ENCODE measurements at places on chromosomes 16 and 17.

- no peak for DNase-seq
These were observed 15.9 kb upstream of the SLC12A3 start for GRCh38 chr16:56848955-56849689.

DNA sequence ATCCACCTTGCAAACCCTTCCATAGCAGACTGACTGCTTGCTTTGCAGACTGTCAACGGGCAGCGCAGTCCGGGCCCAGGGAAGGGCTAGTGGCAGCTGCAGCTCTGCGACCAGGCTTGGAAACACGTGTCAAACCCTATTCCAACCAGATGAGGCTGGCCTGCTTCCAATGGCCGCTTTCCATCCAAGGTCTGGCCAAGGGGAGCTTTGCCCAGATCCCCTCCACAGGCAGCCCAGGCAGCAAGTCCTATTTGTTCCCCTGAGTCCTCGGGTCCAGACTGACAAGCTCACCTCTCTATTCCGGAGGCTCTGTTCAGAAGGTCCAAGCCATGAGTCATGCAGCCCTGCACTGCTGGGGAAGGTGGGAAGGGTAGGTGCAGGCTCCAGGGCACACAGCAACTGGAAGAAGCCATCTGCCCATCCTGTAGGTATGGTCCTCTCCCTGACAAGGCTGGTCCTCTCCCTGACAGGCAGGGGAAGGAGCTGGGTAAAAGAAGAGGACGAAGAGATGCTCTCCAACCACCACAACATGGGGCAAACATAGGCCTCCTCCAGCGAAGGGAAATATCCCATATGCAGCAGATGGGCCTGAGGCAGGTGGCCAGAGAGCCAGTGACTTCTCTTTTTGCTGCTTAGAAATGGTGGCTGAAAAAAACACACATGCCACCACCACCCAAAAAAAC, 22.6 kb upstream of the AXIN2 start:
- no peak for DNase-seq

- no peak for DNase-seq
These were observed 182.3 kb downstream of the AATF start for GRCh38 chr17:37130984-37131446.

- DNase-seq: no peak
These were observed 3.1 kb downstream of the SPSB3 start for GRCh38 chr16:1779234-1779701.

- DNase-seq: no peak
These were observed 5.9 kb upstream of the AATK start for GRCh38 chr17:81171941-81172340.

DNA sequence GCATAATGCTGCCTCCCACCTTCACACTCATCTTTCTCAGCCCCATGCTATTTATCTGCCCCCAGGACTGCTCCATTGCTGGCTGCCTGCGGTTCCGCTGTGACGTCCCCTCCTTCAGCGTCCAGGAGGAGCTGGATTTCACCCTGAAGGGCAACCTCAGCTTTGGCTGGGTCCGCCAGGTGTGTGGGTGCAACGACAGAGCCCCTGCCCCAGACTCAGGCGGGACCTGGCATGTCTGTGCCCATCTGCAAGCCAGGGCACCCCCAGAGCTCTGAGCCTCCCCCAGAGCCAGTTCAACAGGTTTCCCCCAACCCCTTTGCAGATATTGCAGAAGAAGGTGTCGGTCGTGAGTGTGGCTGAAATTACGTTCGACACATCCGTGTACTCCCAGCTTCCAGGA, 12.9 kb upstream of the ITGAD start:
- DNase-seq: no peak

DNA sequence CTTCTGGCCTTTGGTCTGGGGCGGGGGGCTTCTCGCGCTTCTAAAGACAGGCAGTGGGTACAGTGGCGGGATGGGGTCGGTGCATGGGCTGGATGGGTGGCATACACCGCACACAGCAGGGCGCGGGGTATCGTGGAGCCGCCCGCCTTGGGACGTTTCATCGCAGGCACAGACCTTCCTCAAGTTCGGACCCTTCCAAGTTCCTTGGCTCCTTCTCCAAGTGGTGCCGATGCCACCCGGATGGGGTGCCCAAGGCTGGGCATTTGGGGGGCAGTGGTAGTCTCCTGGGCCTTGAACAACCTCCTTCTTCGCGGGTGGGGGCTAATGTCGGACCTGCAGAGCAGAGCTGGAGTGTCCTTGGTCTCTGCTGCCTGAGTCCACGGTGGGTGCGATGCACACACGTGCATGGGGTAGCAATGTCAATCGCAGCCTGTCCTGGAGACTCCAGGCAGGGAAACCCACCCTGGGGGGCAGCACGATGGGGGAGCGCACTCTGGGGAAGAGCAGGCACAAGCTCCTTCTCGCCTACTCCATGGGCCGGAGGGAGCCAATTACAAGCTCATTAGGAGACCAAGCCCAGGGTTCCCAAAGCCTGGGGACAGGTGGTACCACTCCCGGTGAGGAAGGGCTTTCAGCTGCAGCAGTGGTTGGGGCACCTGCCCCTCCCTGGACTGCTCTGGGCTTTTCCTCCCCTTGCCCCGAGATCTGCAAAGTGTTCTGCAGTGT, 686 bp upstream of the MTSS2 start:
- no peak for DNase-seq

GRCh38 chr17:1928976-1929375, 96.2 kb downstream of the RTN4RL1 start:
- DNase-seq: peak; percentile 30

DNA sequence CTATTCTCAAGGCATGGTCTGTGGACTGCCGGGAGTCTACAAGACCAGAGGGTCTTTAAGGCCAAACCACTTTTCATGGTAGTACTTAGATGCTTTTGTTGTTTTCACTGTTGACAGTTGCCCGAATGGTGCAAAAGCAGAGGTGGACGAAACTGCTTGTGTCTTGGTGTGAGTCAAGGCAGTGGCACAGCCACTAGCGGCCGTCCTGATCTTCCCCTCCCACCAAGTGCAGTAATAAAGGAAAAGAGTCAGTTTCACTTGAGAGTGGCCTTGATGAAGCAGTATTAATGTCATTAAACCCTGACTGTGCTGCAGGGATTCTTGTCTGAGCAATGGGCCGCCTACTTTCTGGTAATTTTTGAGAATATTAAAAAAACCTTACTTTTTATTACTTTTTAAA, 109.1 kb downstream of the PRKCA start:
- no peak for DNase-seq

- DNase-seq: no peak
These were observed 10.3 kb downstream of the LYRM1 start for GRCh38 chr16:20910781-20911321.

- DNase-seq: no peak
These were observed 789 bp upstream of the TERF2 start for GRCh38 chr16:69386596-69386995.

DNA sequence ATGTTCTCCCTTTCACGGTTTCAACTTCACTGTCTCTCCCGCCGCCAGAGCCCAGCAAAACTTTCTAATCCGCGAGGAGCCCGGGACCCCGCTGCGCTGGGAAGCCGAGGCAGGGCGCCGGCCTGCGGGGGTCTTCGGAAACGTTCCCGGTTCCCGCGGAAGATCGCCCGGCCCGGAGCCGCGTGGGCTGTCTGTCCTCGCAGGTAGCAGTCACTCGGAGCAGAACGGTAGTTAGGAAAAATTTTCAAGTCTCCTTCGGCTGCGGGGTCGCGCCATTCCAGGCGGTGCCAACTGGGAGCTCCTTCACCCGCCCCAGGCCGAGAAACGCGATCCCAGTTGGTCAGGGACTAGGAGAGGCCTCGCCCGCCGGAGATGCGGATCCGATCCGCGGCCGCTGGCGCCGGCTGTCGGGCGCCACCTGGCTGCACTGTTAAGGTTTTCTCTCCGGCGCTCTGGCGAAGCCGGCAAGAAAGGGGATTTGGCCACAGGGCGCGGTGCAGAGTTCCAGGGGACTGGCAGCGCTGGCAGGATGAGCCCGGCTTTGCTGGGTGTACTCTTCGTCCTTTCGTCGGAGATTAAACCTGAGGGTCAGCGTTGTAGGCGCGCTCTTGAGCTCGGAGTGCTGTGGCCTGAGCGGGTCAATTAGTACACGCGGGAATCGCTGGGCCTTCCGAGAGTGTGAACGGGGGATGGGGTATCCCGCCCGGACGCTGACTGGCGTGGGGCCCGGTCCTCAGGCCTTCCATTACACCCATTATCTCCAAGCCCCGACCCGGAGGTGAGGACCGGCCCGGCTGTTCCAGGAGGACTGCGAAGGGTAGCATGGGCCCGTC, 135.4 kb downstream of the KCNJ12 start:
- DNase-seq: peak; percentile 66

DNA sequence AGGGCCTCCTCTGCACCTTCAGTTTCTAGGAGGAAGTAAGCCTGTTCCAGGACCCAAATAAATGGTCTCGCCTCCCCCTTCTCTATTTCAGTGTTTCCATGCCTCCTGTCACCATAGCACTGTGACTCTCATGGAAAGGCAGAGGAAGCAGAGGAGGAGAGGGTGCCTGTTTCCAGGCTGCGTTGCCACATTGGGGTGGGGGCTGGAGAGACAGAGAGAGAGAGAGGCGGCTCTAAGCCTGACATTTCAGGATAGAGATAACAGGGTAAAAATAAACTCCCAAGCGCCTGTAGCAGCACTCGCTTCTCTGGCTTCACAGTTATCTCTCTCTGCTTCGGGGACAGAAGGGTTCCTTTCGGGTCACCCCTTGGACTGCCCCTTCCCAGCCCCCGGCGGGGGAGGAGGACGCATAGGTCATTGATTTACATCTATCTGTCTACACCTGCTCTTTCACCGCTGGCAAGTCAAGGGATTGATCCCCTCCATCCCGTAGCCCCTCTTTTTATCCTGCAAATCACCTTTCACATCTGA, 71.2 kb upstream of the MRTFB start:
- no peak for DNase-seq

- no peak for DNase-seq
These were observed 63.3 kb upstream of the HSBP1 start for GRCh38 chr16:83744441-83744981.
